ENCODE measurements at places on chromosomes 3 and 15.

GRCh38 chr3:191707817-191708216 lies 246.9 kb downstream of the PYDC2 start:
- no peak for DNase-seq

DNA sequence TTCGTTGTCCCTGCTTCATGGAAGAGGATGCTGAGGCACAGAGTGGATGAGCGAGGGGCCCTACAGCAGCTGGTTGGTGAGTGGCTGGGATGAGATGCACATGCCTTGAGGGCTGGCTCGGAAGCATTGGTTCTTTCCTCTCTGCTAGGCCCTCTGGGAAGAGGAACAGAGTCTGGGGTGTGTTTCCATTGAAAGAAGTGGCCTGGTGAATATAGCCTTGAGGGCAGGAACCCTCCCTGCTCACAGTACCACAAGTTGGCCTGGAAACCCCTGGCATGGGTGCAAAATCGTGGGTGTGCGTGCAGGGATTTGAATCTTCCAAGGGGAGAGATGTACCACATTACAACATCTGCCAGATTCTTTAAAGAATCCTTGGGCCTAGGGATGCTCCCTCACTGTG lies 37.6 kb upstream of the ANKRD34C start:
- no peak for DNase-seq

DNA sequence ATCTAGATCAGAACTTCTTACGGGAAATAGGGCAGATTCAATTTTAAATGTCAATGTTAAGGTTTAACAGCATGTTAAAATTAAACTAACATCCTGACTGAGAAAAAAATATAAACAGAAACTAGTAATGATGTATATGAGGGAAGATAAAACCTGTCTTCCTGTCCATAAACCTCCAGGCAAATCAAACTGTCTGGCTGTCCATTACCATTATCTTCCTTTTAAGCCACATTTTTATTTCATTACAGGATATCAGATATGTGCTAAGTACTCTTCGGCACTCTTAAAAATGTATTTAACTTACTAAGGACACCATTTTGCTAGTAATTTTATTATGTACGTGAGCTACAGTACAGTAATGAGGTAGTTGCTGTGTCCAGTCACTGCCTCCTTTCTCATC lies 1461.7 kb upstream of the ALCAM start:
- DNase-seq: no peak

- DNase-seq: no peak
These were observed 151.0 kb downstream of the CPNE4 start for GRCh38 chr3:131883711-131884407.

- DNase-seq: no peak
These were observed 370.6 kb upstream of the NAALADL2 start for GRCh38 chr3:174488527-174488926.

GRCh38 chr3:152516216-152516615 lies 247.5 kb downstream of the MBNL1 start:
- peak; percentile 82 for DNase-seq

DNA sequence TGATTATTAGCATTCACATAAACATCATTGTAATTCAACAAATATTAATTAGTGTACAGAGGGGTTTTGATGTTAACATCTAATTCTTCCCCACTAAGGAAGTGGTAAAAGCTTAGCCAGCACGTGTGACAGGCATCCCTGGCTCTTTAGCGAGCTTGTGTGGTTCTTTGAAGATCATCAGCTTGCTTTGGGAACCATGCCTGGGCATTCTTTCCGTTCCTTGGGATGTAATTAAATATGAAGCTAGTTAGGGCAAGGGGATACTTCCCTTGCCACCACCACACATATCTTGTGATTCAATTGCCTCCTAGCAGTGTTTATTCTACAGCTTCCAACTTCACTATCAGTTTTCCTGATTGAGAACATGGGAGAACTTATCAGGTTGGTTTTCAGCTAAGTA lies 246.5 kb downstream of the MYRIP start:
- DNase-seq: no peak
